ENCODE measurements at places on chromosomes 11 and 22.

GRCh38 chr11:117836077-117836960 is 11.8 kb upstream of the FXYD2 start:
- no peak for DNase-seq

- DNase-seq, result peak; percentile 85
These were observed 108.5 kb downstream of the TP53I11 start for GRCh38 chr11:44842220-44842619.

- no peak for DNase-seq
These were observed 19.3 kb upstream of the GRK3 start for GRCh38 chr22:25545146-25545545.

DNA sequence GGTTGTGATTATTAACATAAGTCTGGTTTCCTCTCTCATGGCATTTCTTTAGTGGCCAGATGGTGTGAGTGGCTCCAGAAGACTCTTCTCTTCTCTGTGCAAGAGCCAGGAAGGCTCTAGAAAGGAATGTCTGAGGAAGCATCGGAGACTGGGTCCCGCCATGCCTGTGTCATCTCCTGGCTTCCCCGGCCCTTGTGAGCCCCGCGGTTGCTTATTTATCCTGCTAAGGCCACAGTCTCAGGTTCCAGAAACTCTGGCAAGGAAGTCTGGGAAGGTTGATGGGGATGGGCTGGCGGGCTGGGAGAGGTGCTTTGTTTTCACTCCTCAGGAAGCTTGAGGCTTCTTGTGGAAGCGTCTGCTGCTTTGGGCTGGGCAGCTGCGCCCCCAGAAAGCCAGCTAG is 18.9 kb downstream of the BCR start:
- DNase-seq, result peak; percentile 37

DNA sequence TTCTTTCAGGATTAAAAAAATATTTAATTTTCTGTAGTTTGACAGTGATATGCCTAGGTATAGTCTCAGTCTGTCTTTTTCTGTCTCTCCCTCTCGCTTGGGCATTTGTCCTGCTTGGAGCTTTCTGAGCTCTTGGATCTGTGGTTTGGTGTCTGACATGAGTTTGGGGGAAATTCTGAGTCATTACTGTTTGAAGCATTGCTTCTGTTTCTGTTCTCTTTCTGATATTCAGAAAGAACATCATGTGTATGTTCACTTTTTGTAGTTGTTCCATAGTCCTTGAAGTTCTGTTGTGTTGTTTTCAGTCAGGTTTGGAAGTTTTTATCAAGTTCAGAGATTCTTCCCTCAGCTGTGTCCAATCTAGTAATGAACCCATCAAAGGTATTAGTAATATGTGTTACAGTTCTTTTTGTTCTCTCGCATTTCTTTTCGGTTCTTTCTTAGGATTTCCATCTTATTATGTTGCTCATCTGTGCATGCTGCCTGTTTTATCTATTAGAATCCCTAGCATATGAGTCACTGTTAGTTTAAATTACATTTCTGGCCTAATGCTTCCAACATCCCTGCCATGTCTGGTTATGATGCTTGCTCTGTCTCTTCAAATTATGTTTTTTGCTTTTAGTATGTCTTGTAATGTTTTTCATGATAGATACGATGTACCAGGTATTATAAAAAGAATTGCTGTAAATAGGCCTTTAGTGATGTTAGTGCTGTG is 48.4 kb downstream of the DDX10 start:
- DNase-seq, result peak; percentile 75

DNA sequence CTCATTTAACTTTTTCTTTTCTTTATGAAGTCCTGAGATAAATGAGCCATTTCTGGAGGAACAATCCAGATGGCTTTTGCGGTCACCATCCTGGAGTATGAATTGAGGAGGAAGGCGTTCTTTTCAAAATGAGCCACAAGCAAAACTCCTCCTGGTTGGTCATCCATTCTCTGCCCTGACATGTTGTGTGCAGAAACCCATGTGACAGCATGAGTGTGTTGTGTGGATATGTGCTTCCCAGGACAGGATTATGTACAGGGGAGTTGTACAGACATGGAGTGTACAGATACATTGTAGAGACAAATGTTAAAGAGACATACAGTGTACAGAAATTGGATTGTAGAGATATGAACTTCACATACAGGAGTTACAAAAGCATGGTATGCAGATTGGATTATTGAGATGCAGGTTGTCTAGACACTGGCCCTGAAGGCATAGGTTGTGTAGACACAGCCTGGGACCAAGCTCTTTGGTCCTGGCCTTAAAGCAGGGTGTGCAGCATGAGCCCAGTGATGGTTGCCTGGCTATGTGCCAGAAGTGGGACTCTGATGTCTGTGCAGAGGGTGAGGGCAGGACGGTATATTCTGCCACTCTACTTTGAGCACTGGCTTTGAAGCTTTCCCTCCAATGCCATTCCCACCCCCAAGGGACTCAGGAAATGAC is 178.5 kb upstream of the ZBED5 start:
- DNase-seq, result no peak
